Activated T-cell treated with anti-CD3 and anti-CD28 coated beads, Interleukin-2, amount 50 U/mL, for 4 hours (primary cell): ENCODE measurements at places on chromosomes 4 and X. TPM values are rescaled to one million over a fixed set of nuclear protein-coding genes. Genes with fewer than 3 reads are reported as not detected.

The PLAC8 gene
- 14.3 TPM for total RNA-seq

The HELT gene
- total RNA-seq, result not detected

- no peak for DNase-seq
Observed at GRCh38 chr4:159722052-159722451, 619.2 kb downstream of the RAPGEF2 start.

GRCh38 chr4:95409127-95409526, 139.6 kb downstream of the UNC5C start:
- DNase-seq, result no peak

DNA sequence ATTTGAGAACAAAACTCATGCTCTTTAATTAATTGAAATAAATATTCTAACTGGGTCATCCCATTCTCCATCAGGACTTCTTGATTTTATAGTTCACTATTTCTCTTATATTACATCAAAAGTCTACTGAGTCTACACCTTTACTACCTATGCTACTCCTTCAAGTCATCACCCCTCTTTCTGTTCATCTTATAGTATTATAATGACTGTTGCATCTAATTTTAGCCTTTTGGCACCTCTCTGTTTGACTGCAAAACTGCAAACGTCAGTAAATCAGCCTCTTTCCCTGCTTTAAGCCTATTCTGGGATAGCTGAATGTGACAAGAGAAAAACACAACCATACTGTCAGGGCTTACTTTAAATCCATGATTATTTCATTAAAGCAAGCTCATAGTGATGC, 639.1 kb downstream of the GABRG1 start:
- DNase-seq, result no peak

GRCh38 chrX:77640702-77641101, 145.3 kb downstream of the ATRX start:
- DNase-seq, result no peak

GRCh38 chr4:212438-213188, 88.3 kb downstream of the ZNF718 start:
- no peak for DNase-seq

DNA sequence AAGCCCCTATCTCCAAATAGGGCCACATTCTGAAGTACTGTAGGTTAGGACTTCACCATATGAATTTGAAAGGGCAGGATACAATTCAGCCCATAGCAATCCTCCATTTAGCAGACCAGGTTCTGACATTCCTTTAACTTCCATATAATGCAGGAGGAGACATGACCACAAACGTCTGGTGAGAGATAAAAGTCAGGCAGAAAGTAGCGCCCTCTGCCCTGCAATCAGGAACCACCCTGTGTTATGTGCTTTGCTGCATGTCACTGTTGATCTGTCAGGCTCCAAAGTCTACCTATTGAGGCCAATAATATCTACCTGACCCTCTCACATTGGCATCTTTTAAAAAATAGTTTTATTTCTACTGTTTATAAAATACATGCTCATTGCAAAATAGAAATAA, 30.2 kb upstream of the SEPSECS start:
- no peak for DNase-seq

DNA sequence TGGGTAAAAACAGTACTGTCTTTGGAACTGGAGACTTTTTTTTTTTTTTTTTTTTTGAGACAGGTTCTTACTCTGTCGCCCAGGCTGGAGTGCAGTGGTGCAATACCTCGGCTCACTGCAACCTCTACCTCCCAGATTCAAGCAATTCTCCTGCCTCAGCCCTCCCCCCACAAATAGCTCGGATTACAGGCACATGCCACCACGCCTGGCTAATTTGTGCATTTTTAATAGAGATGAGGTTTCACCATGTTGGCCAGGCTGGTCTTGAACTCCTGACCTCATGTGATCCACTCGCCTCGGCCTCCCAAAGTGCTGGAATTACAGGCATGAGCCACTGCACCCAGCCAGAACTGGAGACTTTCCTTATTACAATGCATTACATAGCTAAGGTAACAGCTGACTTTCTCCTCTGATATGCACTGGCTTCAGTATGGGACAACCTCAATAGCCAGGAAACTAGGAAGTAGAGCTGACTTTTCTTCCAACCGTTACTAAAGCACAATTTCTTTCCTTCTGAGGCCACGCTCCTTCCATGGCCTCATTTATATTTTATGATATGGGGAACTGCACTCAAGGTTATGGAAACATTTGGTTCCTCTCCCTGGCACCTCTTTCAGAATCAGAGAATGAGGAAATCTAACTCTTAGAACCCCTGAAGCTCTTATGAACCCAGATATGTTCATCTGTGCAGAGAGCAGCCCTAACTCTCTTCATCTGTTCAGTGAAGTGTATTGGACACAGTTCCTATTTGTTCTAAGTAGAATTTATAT, 53.5 kb upstream of the FAM9B start:
- DNase-seq, result no peak

DNA sequence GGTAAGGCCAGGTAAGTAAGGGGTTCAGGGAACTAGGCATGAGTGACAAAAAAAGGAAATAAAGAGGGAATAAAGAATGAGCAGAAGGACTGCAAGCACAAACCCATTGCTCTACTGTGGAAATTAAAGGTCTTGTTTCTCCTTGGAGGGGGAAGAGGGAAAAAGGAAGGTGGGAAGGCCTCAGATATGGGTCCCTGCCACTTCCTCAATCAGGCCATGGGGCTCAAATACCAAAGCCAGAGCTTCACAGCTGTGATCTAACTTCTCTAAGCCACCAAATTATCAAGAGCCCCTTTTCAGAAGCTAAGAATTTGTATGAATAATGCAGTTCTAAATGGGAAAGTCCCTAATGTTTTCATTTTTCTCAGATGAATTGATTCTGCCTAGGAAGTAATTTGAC, 4.7 kb downstream of the USP51 start:
- no peak for DNase-seq

The USP9X gene
- total RNA-seq, result 34.1 TPM

- no peak for DNase-seq
Observed at GRCh38 chrX:17876135-17876534, 15.0 kb upstream of the RAI2 start.

The DIPK2B gene
- not detected for total RNA-seq

- no peak for DNase-seq
Observed at GRCh38 chr4:173243321-173243720, 74.7 kb downstream of the GALNT7 start.

- no peak for DNase-seq
Observed at GRCh38 chrX:120759685-120760084, 116.0 kb downstream of the CT47B1 start.

DNA sequence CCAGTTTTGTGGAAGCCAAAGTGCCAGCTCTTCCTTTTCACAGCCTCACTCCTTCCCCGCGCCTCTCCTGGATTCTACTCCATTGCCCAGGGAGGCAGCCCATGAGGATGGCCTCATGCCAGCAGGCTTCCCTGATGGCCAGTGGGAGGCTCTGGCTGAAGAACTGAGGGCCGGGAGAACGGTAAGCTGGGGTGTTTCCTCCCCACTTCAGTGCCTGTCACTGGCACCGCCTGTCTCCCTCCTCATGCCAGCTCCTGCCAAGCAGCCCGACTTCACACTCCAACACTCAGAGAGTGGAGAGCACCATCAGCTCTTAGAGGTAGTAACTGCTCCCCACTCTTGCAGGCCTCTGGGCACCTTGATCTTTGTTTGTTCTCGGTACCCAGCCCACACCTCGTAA, 46.9 kb upstream of the STIM2 start:
- no peak for DNase-seq

GRCh38 chrX:5644776-5645175, 583.9 kb downstream of the NLGN4X start:
- no peak for DNase-seq

GRCh38 chrX:31656013-31656412, 584.2 kb upstream of the FTHL17 start:
- no peak for DNase-seq

DNA sequence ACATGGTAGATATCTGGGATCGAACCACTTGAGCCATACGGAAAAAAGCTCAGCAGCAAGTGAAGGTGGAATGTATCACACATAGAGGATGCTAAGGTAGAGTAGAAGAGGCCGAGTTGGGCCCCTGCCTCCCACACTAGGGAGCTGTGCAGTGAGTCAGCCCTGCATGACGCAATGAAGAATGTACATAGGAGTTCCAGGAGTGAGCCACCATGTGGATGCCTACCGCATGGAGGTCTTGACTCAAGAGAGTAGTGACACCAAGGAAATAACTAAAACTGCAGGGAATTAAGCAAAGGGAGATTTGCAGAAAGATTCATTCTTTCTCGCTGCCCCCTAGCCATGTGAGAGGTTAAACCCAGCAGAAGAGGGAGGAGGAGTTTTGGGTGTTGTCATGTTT, 389.6 kb upstream of the IGFBP7 start:
- DNase-seq, result no peak

The NKX3-2 gene
- total RNA-seq, result not detected

- no peak for DNase-seq
Observed at GRCh38 chr4:83080561-83080960, 34.0 kb downstream of the PLAC8 start.

DNA sequence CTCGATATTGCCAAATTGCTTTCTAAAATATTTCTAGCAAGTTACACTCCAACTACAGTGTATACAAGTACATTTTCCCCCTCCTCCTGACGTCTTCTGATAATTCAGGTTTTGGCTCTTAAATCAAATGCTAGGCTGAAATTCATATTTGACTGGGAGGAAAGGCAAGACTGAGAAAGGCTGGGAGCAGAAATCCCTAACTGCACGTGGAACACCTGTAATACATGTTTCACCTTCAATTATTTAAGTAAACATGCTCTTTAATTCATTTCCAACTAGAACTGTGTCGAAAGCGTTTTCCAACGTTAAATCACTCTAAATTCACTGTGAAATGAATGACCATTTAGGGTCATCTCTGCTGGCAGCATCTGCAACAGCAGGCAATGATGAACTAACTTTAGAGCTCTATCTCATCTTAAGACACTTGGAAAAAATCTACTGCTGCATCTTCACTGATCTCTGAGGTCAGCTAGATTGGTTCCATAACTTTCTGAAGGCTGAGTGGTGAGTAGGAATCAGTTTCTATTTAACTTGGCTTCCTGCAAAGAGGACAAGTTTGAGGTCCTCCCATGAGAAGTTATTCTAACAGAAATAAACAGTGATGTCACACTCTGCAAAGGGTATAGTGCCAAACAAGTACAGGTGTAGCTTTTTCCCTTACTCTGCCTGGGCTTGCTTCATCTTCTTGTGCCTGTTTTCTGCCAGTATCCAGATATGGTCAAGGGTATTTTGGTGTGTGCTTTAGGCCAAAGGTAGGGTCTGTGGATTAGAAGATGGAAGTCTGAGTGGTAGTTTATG, 144.3 kb upstream of the PAK3 start:
- DNase-seq, result no peak

- no peak for DNase-seq
Observed at GRCh38 chrX:65745992-65746391, 78.5 kb downstream of the MSN start.

The RPL9 gene
- 2,182 TPM for total RNA-seq

DNA sequence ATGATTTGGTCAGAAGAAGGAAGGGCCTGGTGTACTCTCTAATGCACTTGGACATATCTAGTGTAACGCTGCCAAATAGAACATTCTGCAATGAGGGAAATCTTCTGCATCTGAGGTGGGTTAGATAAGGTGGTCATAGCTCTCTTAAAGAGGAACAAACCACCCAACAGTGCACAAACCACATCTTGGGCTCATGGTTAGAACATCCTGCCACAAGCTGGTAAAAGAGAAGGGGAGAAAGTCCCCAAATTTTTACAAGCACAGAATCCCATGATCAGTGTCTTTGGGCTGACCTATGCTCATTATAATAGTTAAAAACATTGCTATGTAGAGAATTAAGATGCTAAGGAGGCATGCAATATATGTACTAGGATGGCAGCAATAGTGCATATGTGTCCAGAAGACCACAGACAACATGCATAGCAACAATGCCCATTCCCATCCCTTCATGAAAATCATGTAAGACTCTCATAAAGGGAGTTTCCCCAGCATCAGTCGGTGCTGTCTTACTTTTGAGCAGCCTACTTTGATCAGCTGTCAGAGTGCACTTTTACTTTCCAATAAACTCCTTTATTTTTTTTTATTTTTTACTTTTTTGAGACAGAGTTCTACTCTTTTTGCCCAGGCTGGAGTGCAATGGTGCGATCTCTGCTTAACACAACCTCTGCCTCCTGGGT, 99.7 kb upstream of the SLC7A11 start:
- DNase-seq, result no peak

The CT47B1 gene
- not detected for total RNA-seq

DNA sequence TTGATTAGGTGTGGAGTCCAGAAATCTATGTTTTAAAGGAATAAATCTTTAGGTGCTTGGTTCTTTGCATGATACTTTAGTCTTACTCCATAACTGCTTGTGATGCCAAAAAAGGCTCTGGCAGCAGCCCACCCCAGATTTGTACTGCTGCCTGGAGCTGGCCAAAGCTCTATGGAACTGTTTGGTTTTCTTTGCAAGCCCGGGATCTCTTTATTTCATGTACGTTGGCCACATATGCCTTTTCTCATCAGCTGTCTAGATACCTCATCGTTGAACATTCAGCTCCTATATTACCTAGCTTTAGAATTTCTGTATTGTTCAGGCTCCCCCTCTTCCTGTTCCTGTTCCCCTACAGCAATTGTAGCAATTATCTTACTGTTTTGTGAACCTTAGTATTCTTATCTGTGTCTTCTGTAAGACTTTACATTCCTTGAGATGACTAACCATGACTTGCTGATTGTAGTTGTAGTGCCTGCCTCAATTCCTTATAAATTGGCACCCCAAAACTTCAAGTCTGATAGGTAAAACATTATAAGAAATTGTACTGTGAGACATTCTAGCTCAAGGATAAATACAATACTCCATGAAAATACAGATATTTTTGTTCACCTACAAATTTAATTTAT, 199.4 kb upstream of the GPRIN3 start:
- no peak for DNase-seq

DNA sequence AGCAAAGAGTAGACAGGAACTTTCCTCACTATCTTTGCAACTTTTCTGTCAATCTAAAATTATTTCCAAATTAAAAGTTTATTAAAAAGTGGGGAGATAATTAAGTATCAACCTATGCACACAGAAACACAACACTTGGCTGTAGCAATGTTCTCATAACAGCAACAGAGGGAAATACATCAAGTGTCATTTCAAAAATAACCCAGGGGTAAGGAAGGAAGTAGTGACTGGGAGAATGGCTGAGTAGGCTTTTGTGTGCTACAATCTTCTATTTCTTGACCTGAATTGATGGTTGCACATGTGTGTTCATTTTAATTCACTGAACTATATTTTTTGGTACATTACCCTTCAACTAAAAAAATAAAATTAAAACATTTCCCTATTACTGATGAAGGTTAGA, 67.5 kb downstream of the ABCG2 start:
- no peak for DNase-seq

DNA sequence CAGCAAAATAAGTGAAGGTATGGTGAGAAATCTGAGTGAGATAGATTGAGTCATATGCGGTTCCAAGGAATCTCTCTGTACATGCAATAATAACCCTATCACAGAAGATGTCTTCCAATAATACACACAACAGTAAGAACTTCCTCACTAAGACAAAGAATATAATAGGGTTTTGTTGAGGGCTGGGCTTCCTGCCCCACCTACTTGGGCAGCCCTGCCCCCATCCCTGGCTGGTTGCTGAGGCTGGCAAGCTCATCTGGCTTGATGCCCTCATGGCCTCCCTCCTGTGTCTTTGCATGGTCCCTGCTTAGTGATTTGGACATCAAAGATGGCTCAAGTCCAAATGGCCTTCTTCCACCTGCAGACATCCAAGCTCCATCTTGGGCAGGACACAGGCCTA, 2.7 kb downstream of the GEMIN8 start:
- DNase-seq, result no peak

The CSAG1 gene
- total RNA-seq, result not detected
